ENCODE measurements at places on chromosomes 7 and 10.

- no peak for DNase-seq
These were observed 134.1 kb downstream of the MDFIC start for GRCh38 chr7:115056019-115056418.

DNA sequence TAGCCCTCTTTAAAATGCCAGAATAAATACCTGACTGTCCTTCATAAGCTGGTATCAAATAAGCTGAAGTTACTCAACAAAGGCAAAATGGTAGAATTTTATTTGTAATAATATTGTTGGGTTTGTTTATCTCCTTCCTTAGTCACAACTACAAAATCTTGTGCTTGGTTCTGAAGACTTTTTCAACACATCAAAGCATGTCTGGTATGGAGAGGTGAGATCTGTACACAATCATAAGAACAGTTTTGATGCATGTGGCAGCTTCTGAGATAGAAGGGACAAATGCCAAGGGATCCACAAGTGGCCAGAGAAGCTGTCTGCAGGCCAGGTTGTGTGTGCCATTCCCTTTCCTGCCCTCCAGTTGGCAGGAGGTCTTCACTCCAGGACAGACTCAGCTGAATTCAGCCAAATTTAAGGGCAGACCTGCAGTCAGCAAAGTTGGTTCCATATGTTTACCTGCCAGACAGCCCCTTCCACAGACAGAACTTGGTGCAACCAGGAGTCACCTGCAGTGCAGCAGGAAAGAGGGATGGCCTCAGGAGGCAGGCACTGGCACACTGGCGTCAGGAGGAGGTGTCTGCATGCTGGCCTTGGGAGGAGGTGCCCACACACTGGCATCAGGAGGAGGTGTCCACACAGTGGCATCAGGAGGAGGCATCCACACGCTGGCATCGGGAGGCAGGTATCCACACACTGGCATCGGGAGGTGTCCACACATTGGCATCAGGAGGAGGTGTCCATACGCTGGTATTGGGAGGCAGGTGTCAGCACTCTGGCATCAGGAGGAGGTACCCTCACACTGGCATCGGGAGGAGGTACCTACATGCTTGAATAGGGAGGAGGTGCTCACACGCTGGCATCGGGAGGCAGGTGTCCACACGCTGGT, 93.1 kb upstream of the IKZF1 start:
- peak; percentile 64 for DNase-seq

- DNase-seq, result no peak
These were observed 1.4 kb downstream of the LARP4B start for GRCh38 chr10:929960-930624.

DNA sequence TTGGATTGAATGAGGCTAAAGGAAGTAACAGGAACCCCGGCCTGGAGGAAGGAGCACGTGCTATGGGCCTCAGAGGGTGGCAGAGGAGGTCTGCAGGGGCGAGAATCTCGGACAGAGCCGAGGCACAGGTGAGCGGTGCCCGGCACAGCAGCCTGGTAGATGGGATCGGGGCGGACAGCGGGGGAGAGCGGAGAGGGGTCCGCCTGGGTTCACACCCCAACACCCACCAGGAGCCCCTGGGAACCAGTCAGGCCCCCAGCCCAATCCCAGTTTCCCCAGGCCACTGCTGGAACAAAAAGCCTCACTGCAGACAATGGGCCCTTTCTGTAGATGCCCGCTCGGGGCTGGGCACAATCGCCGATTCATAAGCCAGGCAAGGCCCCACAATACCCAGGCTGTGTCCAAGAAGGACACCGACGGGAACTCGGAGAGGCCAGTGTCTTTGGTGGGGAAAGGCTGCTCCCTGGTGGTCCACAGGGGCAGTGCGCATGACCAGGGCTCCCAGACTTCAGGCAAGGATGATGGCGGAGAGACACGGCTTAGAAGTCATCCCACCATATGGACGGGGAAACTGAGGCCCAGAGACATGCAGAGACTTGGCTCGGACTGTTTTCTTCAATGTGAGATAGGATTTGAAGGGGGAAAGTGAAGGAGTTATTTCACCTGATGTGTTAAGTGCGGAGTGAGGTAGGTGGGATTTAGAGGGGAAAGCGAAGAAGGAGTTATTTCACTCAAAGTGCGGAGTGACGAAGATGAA, 106.9 kb upstream of the GPR26 start:
- DNase-seq, result peak; percentile 29

DNA sequence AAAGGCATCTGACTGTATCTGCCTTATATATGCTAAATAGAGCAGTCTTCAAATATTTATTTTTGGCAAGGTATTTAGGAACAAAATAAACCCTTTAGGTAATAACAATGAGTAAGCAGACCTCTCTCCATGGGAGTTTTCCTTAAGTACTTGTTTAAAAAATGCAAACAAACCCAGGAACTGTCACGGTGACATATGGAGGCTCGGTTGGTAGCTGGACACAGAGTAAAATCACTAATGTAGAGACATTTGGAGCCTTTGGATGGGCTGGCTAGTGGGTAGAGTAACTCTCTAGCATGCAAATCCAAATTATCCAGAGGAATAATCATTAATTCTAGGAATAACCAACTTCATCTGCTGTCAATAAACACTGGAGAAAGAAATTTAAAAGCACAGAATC, 71.6 kb upstream of the LAMB4 start:
- DNase-seq, result peak; percentile 29

All from NCI-H345 (cell line).